ACHN (cell line): ENCODE measurements at places on chromosomes 13 and 19.

DNA sequence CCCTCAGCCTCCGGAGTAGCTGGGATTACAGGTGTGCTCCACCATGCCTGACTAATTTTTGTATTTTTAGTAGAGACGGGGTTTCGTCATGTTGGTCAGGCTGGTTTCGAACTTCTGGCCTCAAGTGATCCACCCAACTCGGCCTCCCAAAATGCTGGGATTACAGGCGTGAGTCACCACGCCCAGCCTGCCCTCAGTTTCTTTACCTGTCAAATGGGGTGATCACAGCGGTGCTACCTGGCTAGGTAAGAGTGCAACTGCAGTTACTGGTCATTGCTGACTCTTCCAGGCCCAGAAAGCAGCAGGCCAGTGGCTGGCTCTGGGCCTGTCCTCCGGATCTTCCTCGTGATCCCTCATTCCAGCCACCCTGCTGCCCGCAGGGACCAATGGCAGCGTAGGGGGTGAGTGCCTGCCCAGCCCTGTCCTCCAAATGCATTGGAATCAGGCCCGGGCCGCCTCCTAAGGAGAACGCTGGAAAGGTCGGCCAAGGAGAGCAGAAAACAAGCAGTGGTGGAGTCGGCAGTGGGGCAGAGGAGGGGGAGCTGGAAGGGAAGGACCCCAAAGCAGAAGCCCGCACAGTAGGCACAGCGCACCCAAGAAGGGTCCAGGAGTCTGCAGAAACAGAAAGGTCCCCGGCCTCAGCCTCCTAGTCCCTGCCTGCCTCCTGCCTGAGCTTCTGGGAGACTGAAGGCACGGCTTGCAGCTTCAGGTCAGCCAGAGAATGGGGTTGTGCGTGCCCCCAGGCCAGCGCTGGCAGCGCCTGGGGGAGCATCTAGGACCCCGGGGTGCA lies 1.8 kb upstream of the SLC27A1 start:
- DNase-seq, result no peak

- no peak for DNase-seq
These were observed 915 bp downstream of the SHC2 start for GRCh38 chr19:459724-460511.

GRCh38 chr13:44231786-44232516 lies 141.7 kb upstream of the SERP2 start:
- peak; percentile 92 for DNase-seq

DNA sequence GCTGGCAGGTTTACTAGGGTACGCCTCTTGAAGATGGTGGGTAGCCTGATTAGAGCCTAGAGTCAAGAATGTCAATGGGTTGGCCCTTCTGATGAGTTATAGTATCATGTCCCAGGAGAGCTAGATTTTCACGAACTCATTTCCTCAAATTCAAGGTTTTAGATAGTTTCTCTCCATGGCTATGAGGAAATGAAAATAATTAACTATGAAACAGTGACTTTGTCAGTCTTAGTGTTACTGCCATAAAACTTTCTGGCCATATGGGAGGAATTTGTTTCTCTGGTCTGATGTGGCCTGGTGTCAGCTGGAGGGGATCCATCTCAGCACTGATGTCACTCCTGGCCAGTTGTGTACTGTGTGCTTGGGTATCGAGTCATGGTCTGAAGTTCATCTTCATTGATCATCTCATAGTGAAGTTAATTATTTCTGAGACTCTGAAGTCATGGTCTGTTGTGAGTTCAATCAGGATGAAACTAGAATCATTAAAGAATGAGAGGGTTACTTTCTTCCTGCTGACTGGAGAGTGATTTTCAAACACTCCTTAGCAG lies 49.4 kb upstream of the TNFSF11 start:
- DNase-seq, result peak; percentile 49

DNA sequence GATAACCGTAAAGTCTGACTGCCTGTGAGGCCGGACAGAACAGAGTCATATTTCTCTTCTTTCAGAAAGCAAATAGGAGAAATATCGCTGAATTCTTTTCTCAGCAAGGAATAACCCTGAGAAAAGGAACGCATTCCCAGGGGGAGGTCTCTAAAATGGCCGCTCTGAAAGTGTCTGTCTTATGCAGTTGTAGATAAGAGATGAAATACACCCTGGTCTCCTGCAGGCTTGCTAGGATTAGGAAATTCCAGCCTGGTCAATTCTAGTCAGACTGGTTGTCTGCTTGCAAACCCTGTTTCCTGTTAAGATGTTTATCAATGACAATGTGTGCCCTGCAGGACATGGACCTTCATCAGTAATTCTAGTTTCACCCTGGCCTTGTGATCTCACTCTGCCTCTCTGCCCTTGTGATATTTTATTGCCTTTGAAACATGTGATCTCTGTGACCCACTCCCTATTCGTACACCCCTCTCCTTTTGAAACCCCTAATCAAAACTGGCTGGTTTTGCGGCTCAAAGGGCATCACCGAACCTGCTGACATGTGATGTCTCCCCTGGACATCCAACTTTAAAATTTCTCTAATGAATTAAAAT lies 934.8 kb upstream of the SPRY2 start:
- no peak for DNase-seq

DNA sequence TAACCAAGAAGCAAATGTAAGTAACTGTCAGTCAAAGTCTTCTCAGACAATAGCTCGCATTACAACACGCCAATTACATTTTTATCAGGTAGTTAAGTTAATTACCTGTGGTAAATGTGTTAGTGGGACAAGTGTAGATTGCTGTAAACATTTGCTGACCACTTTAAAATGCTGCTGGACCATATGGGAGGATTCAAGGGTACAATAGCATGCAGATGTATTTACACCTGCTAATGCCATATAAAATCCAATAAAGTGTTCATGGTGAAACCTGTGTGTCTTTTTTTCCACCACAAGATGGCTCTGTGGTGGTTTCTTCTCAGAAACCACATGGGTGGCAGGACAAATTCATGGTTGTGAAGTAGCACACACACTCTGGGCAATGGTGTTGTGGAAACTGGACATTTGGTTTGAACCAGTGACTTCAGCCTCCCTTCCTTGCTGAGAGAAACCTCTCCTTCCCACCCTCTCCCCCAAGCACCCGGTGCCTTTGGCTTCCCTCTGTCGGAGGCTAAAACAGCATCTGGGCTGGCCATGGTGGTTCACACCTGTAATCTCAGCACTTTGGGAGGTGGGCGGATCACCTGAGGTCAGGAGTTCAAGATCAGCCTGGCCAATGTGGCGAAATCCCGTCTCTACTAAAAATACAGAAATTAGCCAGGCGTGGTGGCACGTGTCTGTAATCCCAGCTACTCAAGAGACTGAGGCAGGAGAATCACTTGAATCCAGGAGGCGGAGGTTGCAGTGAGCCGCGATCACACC lies 18.1 kb upstream of the GTF3A start:
- DNase-seq, result peak; percentile 45

- DNase-seq, result no peak
These were observed 277.8 kb downstream of the FOXO1 start for GRCh38 chr13:40388617-40389016.

GRCh38 chr13:43246382-43246781 lies 223.0 kb downstream of the DNAJC15 start:
- DNase-seq, result no peak

GRCh38 chr13:35603593-35604285 lies 127.2 kb upstream of the MAB21L1 start:
- no peak for DNase-seq

- peak; percentile 22 for DNase-seq
These were observed 1.5 kb downstream of the TCF3 start for GRCh38 chr19:1650650-1651567.

GRCh38 chr13:34307607-34308006 lies 489.7 kb downstream of the RFC3 start:
- no peak for DNase-seq

DNA sequence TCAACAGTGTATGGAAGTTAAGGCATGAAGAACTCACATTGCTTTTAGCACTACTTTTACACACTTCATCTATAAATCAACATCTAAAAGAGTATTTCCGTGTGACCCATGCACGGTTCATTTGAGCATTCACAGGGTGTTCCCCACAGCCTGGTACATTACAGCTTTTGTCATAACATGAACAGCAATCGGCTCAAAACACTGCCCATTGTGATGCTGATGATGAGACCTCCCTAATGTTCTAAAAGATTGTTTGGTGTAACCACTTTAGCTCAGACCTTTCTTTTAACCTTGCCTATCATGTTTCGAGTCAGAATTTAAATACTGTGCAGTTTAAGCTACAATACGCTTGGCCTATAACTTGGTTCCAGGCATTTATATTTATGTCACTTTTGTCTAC lies 4.1 kb upstream of the KLF5 start:
- DNase-seq, result no peak

GRCh38 chr19:41792513-41793413 lies 3.6 kb upstream of the CEACAM3 start:
- peak; percentile 55 for DNase-seq

DNA sequence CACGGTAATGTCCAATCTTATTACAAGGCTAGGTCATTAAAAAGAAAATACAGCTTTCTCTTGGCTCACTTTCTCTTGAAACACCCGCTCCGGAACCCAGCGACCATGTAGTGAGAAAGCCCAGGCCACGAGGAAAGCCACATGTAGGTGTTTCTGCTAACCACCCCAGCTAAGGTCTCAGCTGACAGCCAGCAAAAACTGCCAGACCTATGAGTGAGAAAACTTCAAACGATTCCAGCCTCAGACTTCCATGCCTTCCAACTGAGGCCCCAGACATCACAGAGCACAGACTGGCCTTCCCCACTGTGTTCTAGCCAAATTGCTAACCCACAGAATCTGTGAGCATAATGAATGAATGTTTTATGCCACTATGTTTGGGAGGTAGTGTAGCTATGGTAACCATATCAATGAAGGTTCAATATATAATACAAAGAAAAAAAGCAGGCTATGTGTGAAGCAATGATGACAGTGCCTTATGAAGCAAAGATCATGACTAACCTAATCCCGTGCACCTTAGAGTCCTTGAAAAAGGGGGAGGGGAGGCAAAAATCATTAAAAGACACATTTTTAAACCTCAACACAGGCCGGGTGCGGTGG lies 11.9 kb upstream of the TPTE2 start:
- no peak for DNase-seq

DNA sequence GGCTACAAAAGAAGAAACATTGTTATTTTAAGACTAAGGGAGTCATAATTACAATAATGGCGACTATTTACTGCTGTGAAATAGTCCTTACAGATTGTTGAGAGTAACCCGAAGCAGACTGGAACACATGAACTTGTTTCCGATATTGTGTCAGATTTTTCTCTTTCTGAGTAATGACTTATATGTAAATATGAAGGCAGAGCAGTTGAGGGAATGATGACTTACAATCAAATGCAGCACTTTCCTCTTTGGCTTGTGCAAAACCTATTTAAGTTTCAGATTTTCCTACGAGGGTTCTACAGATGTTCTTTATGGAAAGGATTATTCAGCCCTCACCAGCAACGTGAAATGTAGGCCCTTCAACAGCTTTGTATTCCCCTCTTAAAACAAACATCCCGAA lies 198.6 kb downstream of the RGCC start:
- no peak for DNase-seq

DNA sequence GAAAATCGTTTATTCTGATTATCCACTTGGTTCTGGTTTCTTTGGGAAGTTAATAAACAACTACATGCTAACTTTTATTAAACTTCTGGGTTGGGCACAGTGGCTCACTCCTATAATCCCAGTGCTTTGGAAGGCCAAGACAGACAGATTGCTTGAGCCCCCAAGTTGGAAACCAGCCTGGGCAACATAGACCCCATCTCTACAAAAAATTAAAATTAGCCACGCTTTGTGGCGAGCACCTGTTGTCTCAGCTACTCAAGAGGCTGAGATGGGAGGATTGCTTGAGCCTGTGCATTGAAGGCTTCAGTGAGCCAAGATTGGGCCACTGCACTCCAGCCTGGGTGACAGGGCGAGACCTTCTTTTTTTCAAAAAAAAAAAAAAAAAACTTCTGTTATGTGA lies 21.7 kb downstream of the GPR180 start:
- DNase-seq, result no peak

- no peak for DNase-seq
These were observed 117.1 kb upstream of the TSC22D1 start for GRCh38 chr13:44693156-44693764.

DNA sequence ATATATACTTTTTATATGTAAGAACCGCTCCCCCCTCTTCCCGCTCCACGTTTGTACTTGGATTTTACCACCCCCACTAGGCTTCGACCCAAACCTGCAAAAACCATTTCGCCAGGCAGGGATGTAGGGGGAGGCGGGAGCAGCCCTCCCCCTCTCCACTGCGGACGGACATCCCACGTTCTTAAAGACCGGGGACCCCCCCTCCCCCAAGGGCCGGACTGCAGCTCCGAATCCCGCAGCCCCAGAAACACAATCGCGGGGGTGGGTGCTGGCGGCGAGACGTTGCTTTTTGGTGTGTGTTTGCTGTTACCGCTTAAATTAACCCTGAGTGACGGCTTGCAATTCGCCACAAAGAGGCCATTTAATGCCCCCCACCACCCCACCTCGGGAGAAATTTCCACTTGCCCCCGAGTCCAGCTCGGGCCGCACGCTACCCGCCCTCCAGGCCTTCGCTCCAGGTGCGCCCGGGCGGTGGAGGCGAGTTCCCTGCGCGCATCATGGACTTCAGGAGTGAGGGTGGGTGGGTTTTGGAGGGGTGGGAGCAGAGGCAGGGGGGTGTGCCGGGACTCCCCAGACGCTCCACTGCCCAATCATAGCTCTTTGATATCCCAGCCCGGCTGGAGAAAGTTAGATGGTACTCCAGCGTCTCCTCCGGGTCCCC lies 15.8 kb downstream of the NFIX start:
- DNase-seq, result no peak

- peak; percentile 23 for DNase-seq
These were observed 28.4 kb upstream of the ENOX1 start for GRCh38 chr13:43815204-43815603.

DNA sequence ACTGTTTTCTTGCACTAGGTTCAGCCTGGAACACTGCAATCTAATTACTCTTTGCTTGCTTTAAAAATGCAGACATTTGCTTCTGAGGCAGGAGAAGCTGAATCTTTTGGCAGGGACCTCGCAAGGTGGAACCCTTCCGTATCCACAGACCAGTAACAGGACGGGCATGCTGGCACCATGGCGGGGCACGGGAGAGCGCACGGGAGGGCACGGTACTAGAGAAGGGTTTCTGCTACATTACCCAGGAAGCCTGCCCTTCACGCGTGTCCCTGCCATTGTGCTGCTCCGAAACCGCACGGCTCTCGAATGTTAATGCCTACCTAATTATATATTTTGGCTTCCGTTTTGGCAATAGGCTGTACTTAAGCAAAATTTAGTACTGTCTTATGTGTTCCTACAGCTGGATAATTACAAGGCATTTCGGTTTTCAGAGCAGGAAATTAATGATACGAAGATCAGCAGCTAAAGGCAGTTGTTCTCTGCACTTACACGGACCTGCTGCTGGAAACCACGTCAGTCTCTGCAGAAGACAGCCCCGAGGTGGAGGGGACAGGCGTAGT lies 430.4 kb downstream of the IRS2 start:
- DNase-seq, result no peak
